ENCODE measurements at places on chromosomes 13 and 19.

DNA sequence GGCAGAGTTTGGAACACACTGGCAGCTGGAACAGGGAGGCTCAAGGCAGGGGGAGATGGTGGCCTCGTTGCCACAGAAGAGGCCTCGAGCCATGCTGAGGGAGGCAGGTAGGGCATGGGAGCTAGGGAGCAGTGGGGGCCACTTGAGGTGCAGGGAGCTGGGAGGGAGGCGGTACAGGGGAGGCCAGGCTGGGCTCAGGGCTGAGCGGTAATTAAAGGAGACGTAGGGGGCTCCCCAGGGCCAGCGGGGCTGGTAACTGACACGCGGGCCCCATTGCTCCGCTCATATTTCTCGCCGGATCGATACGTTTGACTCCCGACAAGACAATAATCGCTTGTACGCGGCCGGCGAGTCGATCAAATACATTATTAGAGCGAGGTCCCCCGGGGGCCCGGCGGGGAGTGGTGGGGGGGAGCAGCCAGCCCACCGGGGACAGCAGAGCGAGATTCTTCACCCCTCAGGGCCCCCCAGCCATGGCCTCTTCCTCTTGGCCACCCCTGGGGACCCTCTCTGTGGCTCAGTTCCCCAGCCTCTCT is 2.4 kb upstream of the POU2F2 start:
- no peak for DNase-seq

DNA sequence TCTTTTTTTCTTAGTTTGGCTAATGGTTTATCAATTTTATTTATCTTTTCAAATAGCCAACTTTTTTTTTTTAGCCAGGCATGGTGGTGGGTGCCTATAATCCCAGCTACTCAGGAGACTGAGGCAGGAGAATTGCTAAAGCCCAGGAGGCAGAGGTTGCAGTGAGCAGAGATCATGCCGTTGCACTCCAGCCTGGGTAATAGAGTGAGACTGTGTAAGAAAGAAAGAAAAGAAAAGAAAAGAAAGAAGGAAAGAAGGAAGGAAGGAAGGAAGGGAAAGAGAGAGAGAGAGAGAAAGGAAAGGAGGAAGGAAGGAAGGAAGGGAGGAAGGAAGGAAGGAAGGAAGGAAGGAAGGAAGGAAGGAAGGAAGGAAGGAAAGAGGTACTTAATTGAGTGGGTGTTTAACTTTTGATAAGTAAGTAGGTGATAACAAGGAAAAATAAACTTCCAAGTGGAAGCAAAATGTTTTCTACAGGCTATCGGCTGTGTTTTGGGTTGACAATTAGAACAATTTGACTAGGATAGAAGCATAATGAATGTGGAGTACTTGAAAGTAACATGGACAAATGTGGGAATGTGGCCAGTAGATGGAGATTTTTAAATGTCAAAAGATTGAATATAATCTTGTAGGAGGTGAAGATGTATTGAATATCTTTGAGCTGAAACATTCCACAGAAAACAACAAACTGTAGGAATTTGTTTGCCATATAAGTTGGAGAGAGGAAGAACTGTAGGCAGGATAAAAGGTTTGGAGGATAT is 62.8 kb upstream of the MYO16 start:
- DNase-seq, result no peak

DNA sequence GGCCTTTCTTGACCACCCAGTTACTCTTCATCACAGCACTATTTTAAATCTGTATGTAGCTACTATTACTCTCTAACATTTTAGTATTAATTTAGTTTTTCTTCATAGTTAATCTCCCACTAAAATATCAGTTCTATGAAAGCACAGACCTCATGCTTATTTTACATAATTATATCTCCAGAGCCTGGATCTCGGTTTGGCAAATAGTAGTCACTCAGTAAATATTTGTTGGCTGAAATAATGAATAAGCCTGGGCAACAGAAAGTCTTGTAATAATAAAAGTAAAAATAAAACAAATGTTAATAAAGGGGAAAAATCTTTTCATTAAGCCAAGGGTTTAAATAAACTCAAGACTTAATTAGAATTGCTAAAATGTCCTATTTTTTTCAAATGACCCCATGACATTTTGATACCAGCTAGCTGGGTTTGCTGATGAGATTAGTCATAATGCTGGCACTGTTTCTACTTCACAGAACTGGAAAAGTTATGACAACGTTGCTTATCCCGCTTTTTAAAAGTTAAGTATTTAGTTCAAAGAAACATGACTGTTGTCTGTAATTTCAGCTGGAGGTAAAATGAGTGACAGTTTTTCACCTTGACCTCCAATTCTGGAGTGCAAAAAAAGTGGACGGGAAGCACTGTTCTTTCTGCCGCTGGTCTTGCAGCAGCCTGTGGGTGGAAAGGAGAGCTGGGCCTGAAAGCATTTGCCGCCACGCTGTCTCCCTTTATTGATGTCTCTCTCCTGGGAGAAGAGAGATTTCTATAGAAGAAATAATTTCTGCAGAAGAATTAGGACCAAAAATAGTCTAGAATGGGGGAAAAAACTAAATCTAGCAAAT is 85.2 kb upstream of the SPATA13 start:
- no peak for DNase-seq

- DNase-seq, result no peak
Measured at GRCh38 chr13:74795526-74795925, 661.3 kb upstream of the KLF12 start.

DNA sequence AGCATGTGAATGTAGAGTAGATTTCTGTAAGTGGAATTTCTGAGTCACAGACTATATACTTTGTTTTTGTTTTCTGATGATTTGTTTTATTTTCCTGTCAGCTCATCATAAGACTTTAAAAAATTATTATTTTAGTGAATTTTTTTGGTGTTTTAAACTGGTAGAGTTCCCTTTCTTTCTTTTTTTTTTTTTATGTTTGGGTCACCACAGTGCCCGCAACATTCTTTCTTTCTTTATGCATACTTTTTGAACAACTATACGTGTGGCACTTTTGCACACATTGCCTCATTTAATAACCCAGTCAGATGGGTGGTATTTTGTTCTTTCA is 46.0 kb downstream of the WDFY2 start:
- no peak for DNase-seq

DNA sequence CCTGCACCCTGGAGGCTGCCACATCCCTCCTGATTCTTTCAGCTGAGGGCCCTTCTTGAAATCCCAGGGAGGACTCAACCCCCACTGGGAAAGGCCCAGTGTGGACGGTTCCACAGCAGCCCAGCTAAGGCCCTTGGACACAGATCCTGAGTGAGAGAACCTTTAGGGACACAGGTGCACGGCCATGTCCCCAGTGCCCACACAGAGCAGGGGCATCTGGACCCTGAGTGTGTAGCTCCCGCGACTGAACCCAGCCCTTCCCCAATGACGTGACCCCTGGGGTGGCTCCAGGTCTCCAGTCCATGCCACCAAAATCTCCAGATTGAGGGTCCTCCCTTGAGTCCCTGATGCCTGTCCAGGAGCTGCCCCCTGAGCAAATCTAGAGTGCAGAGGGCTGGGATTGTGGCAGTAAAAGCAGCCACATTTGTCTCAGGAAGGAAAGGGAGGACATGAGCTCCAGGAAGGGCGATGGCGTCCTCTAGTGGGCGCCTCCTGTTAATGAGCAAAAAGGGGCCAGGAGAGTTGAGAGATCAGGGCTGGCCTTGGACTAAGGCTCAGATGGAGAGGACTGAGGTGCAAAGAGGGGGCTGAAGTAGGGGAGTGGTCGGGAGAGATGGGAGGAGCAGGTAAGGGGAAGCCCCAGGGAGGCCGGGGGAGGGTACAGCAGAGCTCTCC is 6.9 kb upstream of the CEACAM5 start:
- DNase-seq, result no peak

- no peak for DNase-seq
Measured at GRCh38 chr19:48090281-48090802, 20.3 kb downstream of the PLA2G4C start.

- DNase-seq, result peak; percentile 9
Measured at GRCh38 chr13:96958286-96958891, 35.9 kb downstream of the OXGR1 start.

GRCh38 chr19:32555786-32556185 is 25.2 kb upstream of the PDCD5 start:
- no peak for DNase-seq

- DNase-seq, result no peak
Measured at GRCh38 chr13:40895227-40896184, 106.1 kb downstream of the SLC25A15 start.

GRCh38 chr13:26571518-26571917 is 14.0 kb downstream of the WASF3 start:
- DNase-seq, result no peak

DNA sequence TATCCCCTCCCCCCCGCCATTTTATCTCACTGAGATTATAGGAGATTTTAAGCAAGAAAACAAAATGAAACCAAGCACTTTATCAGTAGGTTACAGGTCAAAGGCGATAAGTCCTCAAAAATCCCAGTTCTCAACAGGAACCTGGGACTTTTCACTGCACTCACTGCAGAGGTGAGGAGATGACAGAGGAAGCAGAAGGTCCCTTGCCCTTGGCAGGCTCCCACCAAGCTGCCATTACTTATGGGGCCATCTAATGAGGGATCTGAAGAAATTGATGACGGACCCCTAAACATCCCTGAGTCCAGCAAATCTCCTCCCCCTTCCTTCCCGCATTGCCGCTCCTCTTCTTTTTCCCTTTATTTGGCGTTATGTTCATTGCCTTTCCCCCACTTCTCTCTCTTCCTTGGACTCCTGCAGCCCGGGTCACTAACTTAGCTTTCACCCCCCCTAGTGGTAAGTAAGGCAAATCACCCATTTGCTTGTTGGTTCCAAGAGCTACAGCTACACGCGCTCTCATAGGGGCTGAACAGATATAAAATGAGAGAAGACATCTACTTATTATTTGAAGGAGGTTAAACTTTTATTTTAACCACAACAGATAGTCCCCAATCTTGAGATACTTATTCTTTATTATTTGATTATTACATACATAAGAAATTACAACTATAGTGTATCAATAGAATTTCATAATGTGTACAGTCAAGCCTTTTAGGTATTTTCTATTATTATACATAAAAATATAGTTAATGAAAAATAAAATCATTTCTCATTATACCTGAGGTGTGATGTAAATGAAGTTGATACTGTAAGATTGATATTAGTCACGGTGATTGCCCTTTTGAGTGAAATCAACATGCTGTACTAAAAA is 52.0 kb upstream of the ARGLU1 start:
- peak; percentile 8 for DNase-seq

- no peak for DNase-seq
Measured at GRCh38 chr19:17534767-17535166, 20.7 kb upstream of the COLGALT1 start.
